ENCODE measurements at places on chromosomes 16 and 17.

- DNase-seq: no peak
Observed at GRCh38 chr16:68035227-68035626, 12.1 kb downstream of the DUS2 start.

- no peak for DNase-seq
Observed at GRCh38 chr16:11870399-11870798, 19.1 kb upstream of the RSL1D1 start.

DNA sequence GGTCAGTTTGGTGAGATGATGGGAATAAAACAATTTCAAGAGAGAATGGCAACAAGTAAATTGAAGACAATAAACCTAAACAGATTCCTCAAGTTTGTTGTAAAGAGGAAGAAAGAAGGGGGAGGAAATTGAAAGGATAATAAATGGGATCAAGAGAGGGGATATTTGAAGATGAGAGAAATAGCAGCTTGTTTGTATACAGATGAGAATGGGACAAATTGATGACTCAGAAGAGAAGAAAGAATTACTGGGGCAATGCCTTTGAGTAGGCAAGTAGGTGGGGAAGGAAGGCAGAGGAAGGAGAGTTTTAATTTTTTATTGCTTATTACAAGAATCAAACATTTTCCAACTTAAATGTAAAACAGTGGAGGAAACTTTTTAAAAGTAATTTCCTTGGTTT is 98.3 kb downstream of the CHD9 start:
- no peak for DNase-seq

DNA sequence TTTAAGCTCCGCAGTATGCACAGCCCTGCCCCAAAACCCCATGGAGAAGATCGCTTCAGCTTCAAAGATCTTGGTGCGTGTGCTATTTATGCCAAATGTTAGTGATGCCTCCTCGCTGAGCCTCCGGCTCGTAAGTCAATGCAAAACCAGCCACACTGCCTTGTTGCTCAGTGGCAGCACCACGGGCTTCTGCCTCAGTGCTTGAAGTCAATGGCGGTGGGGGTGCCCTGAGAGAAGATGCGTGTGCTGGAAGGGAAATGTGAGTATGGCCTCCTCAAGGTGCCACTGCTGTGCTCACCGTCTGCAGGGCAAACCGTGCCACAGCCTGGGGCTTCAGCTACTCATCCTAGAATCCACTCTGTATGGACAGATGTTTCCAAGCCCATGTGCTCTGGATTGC is 121.9 kb downstream of the XYLT1 start:
- DNase-seq: no peak

DNA sequence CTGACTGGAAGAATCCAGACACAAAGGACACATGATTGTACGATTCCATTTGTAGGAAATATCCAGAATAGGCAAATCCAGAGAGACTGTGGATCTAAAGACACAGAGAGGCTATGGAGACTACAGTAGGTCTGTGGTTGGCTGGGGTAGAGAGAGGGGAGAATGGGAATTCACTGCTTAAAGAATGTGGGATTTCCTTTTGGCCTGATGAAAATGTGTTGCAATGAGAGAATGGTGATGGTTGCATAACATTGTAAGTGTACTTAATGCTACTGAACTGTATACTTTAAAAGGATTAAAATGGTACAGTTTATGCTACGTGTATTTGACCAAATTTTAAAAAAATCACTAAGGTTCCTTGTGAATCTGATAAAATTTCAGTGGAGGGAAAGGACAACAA is 62.1 kb downstream of the GPRC5B start:
- DNase-seq: no peak

DNA sequence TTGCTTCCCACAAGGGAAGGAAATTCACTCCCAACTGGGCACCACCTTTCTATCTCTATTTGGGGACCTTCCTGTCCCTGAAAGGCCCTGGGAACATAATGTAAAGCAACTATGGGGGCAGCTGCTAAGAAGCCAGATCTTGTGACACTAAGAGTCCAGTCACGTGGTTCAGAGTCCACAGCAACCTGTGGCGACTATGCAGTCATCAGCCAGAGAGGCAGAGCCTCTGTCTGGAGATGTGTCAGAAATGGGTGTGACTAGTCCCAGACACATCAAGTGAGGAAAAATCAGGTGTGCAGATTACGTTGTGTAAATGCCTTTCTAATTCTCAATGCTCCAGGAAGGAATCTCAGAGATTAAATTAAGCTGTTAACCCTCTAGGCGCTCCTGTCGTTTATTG is 26.6 kb upstream of the SKAP1 start:
- peak; percentile 35 for DNase-seq

GRCh38 chr17:72187556-72187955 is 66.7 kb downstream of the SOX9 start:
- no peak for DNase-seq

GRCh38 chr16:88983165-88983564 is 6.2 kb upstream of the CBFA2T3 start:
- no peak for DNase-seq

DNA sequence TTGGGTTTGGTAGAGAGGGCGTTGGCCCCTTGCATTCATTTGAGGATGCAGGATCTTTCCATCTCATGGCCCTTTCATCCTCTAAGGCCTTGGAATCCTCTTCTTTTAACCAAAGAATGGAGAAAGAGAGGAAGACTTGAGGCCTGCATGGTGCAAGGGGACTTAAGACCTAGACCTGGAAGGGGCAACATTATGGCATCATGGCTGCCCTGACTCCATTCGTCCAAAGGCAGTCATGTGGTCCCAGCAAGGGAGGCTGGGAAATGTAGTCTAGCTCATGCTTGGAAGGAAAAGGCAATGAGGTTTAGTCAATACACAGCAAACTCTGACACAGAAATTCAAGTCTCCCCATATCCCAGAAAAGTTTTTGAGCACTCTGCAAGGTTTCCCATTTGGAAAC is 30.7 kb upstream of the CDRT4 start:
- peak; percentile 38 for DNase-seq

- DNase-seq: no peak
Observed at GRCh38 chr16:87126403-87127025, 190.7 kb downstream of the C16orf95 start.

GRCh38 chr17:30379303-30379902 is 676 bp downstream of the CPD start:
- no peak for DNase-seq

DNA sequence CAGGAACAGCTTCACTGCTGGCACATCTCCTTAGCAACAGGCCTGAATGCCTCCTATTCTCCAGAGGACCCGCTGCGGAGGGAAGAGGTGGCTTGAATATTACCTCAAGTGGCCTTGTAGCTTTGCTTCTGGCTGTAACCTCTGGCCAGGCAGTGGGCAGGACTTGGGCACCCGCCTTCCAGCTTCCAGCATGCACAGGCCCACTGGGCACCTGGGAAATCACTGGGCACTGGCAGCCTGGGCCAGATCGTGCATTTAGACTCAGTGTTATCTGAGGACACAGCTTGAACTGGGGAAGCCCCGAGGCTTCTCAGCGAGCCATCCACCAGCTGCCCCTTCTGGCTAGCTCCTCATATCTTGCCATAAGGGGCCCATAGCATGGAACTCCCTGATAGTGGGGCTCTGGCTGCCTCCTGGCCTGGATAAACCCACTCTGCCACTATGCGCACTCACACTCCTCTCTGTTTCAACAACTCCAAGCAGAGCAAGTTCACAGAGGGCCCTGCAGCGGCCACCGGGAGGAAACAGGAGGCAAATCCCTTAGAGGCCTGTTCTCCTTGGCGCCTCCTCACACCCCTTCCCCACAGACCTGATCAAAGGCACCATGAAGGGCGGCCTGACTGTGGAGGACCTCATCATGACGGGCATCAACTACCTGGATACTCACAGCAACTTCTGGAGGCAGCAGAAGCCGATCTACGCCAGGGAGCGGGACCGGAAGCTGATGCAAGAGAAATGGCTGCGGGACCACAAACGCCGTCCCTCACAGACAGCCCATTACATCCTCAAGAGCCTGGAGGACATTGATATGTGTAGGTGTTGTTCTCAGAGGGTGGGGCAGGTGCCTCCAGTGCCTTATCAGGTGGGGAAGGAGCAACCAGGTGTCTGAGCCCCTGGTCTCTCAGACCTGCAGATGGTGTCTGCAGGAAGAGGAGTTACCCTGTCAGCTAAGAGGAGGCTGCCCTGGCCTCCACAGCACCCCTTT is 7.8 kb downstream of the ODAD4 start:
- no peak for DNase-seq

DNA sequence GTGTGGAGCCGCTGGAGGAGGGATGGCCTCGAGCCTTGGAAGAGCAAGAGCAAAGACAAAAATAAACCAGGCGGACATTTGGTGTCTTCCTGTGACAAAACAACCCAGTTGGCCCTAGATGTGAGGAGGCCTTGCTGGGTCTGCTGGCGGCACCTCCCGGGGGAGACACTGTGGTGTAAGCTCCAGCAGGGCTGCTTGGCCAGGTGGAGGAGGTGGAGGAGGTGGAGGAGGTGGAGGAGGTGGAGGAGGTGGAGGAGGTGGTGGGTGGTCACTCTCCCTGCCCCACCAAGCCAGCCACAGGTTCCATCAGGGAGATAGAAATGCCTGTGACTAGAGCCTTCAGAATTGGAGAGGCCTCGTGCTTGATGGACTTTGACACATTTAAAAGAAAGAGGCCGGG is 32.1 kb downstream of the DBNDD1 start:
- DNase-seq: no peak

DNA sequence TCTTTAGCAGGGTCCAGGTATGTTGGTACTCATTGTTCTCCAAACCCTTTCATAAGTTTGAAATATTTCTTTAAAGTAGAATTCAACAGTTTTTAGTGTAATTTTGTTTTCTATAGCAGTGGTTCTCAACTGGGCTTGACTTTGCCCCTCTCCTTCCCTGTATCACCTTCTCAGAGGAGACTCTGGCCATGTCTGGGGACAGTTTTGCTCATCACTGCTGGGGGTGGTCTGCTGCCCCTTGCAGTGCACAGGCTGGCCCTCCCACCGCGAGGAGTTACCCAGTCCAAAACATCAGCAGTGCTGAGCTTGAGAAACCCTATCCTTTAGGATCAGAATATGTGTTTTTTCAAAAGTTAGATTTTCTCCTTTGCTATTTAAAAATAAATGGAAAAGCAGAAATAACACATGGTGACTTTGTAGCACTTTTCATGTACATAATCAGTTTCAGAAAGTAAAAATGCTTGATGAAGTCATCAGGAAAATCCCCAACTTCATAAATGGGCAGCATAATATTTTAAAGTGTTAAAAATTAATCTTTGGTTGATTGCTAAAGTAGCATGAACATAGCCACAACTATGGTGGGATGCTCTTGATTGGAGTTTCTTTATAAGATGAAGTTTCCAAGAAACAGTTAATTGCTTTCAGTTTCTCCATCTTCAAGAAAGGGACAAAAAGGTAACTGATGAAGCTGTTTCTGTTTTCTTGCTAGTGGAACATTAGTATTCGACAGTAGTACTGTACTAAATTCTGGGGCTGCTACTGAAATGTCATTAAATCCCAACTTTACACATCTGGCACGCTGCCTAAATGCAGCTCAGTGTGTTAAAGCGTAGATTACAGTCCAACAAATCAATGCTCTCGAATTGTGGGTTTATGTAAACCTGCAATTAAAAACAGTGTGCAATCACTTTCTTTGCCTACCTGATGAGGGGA is 70.3 kb downstream of the NETO2 start:
- DNase-seq: no peak
